ENCODE measurements at places on chromosomes 4 and X.

GRCh38 chr4:184574861-184575260 is 74.4 kb downstream of the CASP3 start:
- DNase-seq: no peak

- DNase-seq: no peak
Measured at GRCh38 chr4:43423276-43423675, 530.8 kb downstream of the GRXCR1 start.

DNA sequence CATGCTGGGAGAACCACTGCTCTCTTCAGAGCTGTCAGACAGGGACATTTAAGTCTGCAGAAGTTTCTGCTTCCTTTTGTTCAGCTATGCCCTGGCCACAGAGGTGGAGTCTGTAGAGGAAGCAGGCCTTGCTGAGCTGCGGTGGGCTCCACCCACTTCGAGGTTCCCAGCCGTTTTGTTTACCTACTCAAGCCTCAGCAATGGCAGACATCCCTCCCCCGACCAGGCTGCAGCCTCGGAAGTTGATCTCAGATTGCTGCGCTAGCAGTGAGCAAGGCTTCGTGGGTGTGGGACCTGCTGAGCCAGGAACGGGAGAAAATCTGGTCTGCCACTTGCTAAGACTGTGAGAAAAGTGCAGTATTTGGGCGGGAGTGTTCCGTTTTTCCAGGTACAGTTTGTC is 118.9 kb downstream of the SLC10A6 start:
- DNase-seq: no peak

DNA sequence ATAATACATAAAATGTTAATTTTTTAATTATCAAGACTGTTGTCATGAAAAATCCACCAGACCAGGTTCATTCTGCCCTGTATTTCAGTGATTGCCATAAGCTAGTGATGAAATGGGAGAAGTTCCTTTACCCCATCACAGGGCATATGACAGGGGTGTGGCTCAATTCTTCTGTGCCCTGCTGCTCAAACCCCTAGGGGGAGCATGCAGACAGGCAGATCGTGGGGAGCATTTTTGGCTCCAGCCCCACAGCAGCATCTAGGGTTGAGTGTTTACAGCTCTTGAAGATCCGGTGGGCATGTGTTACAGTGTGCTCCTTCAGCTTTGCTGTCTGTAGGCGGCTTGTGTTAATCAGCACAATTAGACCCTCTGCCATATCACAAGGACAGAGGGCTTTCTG is 700.7 kb downstream of the PCDH18 start:
- DNase-seq: no peak

DNA sequence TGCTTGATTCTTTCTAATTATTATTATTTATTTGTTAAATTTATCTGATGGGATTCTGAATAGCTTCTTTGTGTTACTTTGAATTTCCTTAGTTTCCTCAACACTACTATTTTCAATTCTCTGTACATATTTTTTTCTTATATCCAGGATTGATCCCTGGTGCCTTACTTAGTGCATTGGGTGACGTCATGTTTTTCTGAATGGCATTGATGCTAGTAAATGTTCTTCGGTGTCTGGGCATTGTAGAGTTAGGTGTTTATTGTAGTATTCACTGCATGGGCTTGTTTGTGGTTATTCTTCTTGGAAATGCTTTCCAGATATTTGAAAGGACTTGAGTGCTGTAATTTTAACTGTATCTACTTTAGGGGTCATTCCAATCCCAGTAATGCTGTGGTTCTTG is 938.1 kb downstream of the FAM133A start:
- no peak for DNase-seq

All from AG04449 (cell line).